Endothelial cell of umbilical vein (primary cell): ENCODE measurements at places on chromosomes 2 and 18. TPM values are rescaled to one million over a fixed set of nuclear protein-coding genes. Genes with fewer than 3 reads are reported as not detected.

DNA sequence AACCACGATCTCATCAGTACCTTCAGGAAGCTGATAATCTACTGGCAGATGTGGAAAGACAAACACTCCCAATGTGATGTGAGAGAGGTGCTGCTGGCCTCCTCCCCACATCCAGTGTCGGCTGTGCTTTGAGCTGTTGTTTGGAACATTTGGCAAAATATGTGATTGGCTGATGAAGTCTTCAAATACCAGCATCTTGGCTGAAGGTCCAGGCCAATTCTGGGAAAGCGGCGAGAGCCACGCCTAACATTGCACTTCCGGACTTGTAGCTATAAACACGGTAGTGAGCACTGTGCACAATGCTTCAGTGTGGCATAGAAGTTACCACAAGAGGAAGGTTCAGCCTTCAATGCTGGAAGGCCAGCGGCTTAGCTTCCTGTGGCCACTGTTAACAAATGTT is 198.8 kb downstream of the DCDC2C start:
- no peak for DNase-seq

GRCh38 chr18:29164020-29164706 is 987.2 kb upstream of the CDH2 start:
- DNase-seq: peak; percentile 91

The SCYGR8 gene
- total RNA-seq: not detected in 2 replicates

The COL4A3 gene
- not detected in 2 replicates for total RNA-seq

The SLC23A3 gene
- total RNA-seq: 5.2 and 7.1 TPM in 2 replicates

- DNase-seq: no peak
These were observed 18.6 kb downstream of the PPM1B start for GRCh38 chr2:44187251-44187650.

DNA sequence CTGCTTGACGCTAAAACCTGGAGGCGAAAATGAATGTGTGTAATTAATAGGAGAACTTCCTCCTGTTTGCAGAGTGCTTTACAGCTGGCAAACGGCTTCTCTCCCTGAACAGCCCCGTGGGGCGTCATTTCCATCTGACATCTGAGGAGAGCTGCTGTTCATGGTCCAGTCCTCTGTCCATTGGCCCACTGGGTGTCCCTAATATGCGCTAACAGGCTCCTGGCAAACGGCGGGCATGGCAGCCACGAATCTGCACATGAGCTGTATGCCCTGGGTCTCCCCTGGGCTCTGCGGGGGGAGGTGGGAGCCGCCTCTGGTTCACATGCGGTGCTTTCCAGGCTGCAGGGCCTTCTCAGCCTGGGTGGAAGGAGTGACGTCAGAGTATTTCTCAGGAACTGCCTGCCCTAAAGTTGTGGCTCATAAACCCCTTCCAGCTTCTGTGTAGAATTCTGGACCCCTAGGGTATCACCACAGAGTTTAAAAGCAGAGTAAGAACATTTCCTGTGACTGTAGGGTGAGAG is 73.2 kb downstream of the LRRFIP1 start:
- DNase-seq: peak; percentile 85

DNA sequence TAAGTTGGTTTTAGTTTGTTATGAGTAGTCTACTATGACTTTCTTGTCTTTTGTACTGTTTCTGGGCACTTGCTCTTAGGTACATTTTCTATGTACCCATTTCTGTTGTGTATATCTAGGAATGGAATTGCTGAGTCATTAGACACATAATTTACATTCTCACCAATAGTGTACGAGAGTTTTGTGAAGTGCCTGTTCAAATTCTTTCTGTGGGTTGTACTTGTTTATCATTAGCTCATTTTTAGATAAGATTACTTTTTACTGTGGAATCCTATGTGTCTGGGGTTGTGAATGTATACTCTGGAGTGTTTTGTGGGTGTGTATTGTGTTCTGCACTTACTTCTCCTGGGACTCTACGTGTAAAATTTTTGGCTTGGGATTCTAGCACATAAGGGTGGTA is 36.6 kb upstream of the CD28 start:
- DNase-seq: no peak

DNA sequence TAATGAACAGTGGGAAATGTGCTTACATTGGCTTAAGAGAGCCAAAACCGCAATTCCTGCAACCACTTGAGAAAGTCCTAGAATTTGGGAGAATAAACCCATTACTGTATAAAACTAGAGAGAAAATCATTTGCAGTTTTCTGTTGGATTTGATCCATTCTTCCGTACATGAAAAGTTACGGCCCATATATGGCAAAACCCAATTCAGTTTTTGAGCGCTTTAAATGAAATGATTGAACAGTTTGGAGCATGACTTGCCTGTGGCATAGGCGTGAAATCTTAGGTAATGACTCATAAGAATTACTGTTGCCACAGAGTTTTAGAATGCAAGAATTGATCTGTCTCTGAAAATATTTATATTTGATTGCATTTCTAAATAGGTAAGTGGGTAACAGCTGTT is 52.0 kb downstream of the PHLPP1 start:
- no peak for DNase-seq

The ZNF385B gene
- not detected in 2 replicates for total RNA-seq

GRCh38 chr18:44765456-44765855 is 84.8 kb downstream of the SETBP1 start:
- no peak for DNase-seq

The SCG2 gene
- not detected in 2 replicates for total RNA-seq

GRCh38 chr18:63775166-63775730 is at the start of gene SERPINB7:
Gene SERPINB7, plus strand, starts transcription at chr18:63775418. Its CDS starts 6,955 bp downstream, at chr18:63782373.
- DNase-seq: no peak

The ADAM17 gene
- 52.9 and 57.1 TPM in 2 replicates for total RNA-seq

The TUBB8B gene
- 1.1 TPM in 1 of 2 replicates, not detected in the other for total RNA-seq

- DNase-seq: no peak
These were observed 49.0 kb upstream of the PAIP2B start for GRCh38 chr2:71275939-71276310.

GRCh38 chr18:68056936-68057335 is 540.4 kb upstream of the DSEL start:
- no peak for DNase-seq
